ENCODE measurements at places on chromosomes 3 and 15.

DNA sequence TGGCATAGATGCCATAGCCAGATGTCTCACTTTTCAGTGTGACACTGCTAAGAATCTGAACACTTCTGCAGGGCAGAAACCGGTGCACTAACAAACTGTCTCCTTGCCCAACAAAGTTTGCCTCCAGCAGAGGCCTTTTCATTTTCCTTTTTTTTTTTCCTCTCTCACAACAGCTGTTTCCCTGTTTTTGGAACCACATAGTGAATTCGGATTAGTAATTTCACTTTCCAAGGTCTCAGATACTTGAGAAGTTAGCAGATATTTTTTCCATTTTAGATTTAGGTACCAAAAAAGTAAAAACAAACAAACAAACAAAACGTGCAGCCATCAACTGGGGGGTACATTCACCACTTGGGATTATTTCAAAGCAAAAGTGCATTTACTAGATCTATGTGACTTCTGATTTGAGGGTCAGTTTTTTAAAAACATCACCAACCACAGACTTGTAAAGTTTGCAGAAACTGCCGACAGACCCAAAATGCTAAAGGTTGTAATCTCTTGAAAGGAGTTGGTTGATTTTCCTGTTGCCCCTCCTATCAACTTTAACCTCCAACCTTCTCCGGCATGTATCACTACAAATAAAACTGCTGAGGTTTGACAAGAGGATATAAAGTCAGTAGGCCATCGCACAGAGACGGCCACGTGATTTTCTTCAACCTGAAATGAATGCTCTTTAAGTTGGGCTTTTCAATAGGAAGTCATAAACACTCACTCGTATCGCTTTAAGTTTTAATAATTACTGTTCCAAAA is 169.1 kb downstream of the CDIN1 start:
- no peak for DNase-seq

DNA sequence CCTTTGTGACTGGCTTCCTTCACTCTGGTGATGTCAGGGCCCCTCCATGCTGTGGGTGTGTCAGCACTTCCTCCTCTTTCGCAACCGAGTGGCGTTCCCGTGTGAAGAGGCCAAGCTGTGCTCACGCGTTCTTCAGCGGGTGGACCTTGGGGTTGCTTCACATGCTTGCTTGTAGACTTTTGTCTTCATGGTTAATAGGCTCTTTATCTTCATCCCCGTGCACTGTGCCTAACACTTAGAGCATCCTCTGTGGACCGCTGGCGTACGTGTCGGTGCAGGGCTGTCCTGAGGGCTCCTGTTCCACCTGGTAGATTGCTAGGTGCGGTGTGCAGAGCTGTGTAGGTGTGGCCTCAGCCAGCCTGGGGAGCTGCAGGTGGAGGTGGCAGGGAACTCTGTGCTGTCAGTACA is 182.3 kb downstream of the OR4M2 start:
- DNase-seq: peak; percentile 30

GRCh38 chr3:174132006-174132405 is 727.1 kb upstream of the NAALADL2 start:
- DNase-seq: no peak

DNA sequence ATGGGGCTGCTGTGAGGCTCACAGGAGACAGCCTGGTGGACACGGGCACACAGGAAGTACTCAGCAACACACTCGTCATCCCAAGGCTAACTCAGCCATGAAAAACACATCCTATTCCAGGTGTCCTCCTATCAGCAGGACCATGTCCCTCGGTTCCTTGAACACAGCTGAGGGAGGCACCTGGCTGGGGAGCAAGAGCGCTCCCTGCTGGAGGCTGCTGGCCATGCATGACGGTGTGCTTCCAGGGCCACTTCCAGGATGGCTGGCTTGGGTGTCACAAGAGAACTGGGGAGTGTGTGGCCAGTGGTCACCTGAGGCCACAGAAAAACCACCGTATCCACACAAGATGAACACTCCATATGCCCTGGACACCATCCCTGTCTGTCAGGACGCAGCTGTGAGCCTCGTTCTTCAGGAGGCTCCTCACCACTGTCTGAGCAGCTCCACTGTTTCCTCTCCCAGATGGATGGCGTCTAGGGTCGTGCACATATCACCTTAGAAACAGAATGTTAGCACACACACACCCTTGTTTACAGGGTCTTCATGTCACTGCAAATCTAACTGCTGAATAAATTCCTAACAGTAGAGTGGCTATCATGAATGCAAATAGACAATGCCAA is 31.0 kb downstream of the POC1A start:
- DNase-seq: peak; percentile 66

- no peak for DNase-seq
Measured at GRCh38 chr15:77508541-77509243, 88.0 kb downstream of the HMG20A start.

GRCh38 chr3:10703875-10704274 is 112.2 kb upstream of the SLC6A11 start:
- DNase-seq: no peak

- DNase-seq: no peak
Measured at GRCh38 chr15:29044503-29044901, 158.7 kb downstream of the APBA2 start.

DNA sequence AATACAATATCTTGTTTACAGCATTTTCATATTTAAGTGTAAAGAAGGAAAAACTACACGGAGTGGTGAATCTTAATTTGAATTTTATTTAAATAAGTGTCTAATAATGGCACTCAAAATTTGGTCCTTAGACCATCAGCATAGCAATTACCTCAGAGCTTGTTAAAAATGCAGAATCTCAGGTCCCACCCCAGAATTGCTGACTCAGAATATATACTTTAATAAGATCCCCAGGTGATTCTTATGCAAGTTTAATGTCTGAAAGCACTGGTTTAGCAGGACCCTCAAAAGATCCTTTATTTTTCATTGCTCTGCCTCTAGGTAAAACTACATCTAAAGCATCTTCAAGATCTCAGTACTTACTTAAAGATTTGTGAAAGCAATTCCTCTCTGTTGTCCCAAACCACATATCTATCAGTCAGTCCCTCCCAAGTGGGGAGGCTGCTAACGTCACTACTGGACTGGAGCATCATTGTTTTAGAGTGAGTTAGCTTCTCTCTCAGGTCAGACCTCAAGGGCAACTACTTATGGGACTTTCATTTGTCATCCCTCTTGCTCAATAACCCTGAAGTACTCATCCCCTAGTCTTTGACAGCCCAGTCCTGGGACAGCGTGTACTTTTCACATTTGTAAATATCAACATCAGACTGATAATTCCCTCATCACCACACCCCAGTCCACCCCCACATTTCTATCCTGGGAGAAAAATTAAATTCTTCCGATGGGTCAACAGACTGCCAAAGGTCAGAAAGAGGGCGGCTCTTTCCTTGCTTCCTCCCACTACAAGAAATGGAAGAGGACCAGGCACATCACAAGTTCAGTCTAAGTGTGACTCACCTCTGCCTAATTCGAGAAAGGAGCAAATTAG is 76.7 kb downstream of the CBLB start:
- DNase-seq: no peak

GRCh38 chr3:4387210-4388204 is 79.6 kb downstream of the SUMF1 start:
- DNase-seq: no peak

GRCh38 chr15:57439128-57440027 is 63.1 kb downstream of the CGNL1 start:
- DNase-seq: no peak

GRCh38 chr15:72063186-72063585 is 54.8 kb downstream of the MYO9A start:
- no peak for DNase-seq

DNA sequence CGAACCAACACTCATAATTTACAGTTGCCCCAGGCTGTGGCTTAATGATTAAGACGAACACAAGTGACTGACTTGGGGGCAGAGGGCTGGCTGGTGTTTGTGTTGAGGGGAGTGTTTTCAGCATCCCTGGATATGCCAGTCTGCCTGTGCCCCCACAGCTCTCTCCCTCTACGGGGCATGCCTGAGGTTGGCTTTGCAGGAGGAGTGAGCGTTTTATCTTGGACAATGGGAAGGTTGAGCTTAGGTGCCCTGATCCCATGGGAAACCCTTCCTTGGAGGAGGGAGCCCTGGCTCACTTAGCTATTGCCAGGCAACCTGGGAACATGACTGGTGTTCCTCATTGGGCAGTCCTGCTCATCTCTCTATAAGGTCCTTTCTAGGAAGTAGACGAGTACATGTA is 17.6 kb downstream of the FAM107A start:
- DNase-seq: no peak

DNA sequence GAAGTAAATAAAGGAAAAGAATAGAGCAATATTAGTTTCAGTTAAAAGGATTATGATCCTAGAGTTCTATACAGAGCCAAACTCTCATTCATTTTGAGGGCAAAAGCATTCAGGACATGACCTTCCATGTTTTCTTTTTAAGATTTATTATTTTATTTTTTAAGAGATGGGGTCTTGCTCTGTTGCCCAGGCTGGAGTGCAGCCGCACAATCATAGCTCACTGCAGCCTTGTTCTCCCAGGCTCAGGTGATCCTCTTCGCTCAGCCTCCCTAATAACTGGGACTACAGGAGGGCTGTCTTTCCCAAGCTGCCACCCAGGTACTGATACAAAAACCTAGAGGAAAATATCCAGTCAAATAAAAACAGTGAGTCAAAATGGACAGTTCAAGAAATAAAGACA is 13.6 kb upstream of the CCDC13 start:
- no peak for DNase-seq

DNA sequence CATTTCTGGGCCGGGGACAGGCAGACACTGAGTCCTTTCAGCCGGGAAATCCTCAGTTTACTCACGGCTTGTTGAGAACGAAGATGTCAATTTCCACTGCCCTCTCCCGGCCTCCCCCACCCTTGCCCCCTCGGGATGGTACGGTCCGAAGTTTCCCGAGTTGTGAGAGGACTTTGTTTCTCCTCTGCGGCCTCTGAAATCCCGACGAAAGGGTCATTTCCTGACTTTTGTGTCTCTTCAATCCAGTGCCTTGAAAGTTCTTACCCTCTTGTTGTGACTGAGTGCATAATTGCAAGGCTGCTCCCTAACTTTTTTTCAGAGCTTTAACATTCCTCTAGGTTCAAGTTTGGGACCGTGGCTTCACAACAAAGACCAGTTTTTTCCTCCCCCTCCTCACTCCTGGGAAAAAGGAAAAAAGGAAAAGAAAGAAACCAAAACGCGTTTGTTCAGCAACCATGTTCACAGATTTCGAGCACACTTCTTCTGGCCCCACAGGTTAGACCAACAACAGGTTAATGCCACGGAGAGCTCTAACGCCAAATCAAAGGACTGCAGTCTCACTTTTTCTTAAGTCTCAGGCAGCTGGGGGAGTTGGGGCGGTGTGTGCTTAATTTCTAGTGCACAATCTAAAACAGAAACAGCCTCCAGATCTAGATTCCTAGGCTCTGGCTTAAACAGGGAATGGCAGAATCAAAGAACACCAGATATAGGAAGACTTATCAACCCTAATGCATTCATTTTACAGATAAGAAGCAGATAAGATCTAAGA is 138.9 kb downstream of the TMCO5A start:
- DNase-seq: no peak

DNA sequence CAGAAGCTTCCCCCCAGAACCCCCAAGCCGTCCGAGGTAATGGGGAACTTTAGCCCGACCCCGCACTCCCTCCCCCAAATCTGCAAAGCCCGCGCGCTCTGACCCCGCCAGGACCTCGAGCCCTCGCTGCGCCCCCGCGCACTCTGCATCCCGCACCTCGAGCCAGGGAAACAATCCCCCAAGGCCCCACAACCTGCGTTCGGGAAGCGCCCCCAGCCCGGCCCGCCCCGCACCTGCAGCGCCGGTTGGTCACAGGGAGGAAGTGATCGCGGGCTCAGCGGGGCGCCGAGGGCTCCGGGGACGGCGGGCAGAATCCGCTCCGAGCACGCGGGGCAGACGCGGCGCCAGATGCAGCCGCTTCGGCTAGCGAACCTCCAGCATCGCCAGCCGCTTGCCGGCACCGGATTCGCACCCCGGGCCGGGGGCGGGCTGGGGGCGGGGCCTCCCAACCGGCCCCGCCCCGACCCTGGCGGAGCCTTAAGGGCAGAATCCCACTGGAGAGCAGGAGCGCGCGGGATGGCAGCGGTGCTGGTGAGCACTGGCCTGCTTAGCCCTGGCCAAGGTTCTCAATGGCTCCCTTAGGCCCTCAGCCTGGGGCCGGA is at the start of gene CAMKV:
Gene CAMKV, minus strand, starts transcription at position 382 of the 602 bp plus-strand sequence. CDS start 7,518 bp downstream, outside the sequence.
- DNase-seq: peak; percentile 14
